ENCODE measurements at places on chromosomes 3 and 15. TPM values are rescaled to one million over a fixed set of nuclear protein-coding genes. Genes with fewer than 3 reads are reported as not detected.
A peak's percentile ranks its signal among the peaks of the same experiment; 100 is the strongest.

The ROPN1 gene
- total RNA-seq = 0.66 TPM

The IL20RB gene
- 0.96 TPM for total RNA-seq

The WDR76 gene
- 6.8 TPM for total RNA-seq

- DNase-seq = peak; percentile 94
These were observed at the start of gene PARP6 for GRCh38 chr15:72272213-72272996. TSS of gene PARP6 (minus strand) at chr15:72272554. CDS start at chr15:72267477, 5,077 bp downstream.

DNA sequence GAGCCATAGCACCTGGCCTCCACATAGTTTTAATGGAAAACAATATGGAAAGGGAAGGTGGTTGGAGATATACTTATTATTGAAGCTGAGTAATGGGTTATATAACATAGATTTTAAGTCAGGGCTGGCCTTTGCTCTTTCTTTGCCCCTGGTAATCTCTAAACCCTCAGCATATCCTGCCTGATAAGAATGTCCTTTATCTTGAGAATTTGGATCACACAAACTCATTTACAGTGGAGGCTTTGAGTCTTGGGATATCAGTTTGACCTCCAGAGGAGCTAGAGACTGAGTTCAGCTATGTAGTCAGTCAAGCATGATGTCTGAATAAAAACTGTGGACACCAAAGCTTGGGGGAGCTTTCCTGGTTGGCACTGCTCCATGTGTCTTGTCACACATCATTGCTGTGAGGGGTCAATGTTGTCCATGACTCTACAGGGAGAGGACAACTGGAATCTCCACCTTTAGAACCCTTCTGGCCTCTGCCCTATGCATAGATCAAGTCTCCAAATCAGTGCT, 9.0 kb upstream of the C3orf33 start:
- DNase-seq = no peak

DNA sequence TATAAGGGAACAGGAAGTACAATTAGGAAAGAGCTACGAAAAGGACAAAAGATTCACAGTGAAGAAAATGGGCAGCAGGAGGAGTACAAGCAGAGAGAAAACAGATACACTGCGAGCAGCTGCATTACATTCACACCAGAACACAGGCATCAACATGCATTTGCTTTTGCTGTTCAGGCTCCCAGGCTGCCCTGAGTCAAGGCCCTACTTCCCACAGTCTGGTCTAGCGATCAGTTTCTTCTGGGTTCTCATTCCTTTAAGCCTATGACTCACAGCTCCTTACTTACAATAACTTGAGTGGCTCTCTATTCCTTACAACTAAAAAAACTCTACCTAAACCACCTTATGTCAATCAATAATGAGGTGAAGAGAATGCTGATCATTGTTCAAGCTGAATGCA, 24.5 kb upstream of the ZNF445 start:
- no peak for DNase-seq

DNA sequence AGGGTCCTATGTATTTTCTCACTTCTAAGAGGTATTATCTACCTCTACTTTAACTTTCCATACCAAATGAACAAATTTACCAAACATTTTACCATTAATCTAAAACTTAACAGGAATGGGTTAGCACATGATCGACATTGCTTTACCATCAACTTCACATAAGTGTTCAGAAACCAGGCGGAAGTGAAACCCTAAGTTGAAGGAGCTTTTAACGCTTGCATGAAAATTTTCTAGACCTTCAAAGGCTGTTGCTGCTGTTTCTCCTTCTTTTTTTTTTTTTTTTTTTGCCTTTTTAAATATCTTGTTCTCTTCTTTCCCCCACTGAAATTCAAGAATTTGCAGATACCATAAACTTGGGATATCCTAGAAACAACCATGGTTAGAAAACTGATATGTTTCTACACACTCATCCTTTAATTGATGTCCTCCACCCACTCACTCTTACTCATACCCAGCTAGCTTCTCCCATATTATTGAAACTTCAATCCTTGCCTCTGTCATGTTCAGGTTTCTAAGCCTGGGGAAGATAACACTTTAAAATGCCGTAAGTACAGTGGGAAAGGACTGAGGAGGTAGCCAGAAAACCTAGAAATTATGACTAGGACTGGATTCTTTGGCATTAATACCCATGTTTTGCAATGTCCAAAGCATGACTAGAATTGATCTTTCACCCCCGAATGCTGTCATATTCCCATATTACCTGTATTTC, 24.7 kb downstream of the MYO5A start:
- no peak for DNase-seq

GRCh38 chr3:166340604-166341266, 503.5 kb upstream of the BCHE start:
- no peak for DNase-seq

- DNase-seq = no peak
These were observed 4.2 kb downstream of the CCDC71 start for GRCh38 chr3:49161808-49162530.

DNA sequence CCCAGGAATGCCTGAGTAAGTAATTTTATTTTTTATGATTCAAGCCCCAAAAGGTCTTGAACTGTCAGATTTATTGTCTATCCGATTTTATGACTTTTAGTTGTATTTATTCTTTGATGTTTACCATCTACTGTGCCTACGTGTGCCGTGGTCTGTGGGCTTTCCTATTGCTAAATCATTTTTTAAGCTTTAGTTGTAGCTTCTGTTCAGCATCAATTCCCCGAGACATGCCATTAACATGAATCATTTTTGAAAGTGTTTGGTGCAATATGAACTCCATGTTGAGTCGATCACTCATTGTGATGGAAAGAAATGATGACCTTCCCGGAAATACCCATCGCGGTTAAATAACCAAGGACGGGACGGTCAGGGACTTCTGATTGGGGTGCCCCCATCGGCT, 268.7 kb upstream of the THRB start:
- no peak for DNase-seq

DNA sequence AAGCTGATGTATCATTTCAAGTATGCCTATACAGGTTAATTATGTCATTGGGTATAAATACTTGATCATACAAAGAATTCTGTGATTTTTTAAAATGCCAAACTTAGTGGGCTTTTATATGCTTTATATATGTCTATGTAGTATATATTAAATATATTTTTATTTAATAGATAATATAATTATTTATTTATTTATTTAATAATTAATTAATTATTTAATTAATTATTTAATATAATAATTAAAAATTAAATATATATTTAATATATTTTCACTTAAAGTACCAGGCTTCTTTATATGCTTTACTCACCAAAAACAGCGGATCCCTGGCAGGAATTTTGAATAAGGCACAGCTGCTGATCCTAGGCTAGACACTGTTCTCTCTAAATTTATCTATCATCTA, 687.0 kb downstream of the VGLL3 start:
- no peak for DNase-seq

GRCh38 chr15:86493884-86494283, 414.2 kb downstream of the AGBL1 start:
- DNase-seq = no peak

GRCh38 chr3:115187149-115187757, 40.2 kb upstream of the ZBTB20 start:
- no peak for DNase-seq

- DNase-seq = no peak
These were observed 21.7 kb downstream of the GOLIM4 start for GRCh38 chr3:168073842-168074605.

All from colonic mucosa (tissue), 4 donors.